NCI-H774 (cell line): ENCODE measurements at places on chromosomes 13 and 19.

- DNase-seq = no peak
Observed at GRCh38 chr13:24764276-24764630, 284 bp downstream of the RNF17 start.

- DNase-seq = no peak
Observed at GRCh38 chr19:21322528-21322927, 6.7 kb downstream of the ZNF708 start.

DNA sequence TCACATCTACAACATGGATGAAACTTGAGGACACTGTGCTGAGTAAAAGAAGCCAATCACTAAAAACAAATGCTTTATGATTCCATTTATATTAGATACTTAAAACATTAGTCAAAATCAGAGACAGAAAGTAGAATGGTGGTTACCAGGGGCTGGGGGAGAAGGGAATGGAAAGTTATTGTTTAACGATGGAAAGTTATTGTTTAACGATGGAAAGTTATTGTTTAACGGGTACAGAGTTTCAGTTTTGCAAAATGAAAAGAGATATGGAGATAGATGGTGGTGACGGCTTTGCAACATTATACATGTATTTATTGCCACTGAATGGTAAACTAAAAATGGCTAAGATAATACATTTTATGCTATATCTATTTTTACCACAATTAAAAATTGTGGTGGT is 160.6 kb downstream of the TUBA3C start:
- DNase-seq = no peak

- DNase-seq = no peak
Observed at GRCh38 chr13:70568571-70568970, 460.3 kb upstream of the KLHL1 start.

DNA sequence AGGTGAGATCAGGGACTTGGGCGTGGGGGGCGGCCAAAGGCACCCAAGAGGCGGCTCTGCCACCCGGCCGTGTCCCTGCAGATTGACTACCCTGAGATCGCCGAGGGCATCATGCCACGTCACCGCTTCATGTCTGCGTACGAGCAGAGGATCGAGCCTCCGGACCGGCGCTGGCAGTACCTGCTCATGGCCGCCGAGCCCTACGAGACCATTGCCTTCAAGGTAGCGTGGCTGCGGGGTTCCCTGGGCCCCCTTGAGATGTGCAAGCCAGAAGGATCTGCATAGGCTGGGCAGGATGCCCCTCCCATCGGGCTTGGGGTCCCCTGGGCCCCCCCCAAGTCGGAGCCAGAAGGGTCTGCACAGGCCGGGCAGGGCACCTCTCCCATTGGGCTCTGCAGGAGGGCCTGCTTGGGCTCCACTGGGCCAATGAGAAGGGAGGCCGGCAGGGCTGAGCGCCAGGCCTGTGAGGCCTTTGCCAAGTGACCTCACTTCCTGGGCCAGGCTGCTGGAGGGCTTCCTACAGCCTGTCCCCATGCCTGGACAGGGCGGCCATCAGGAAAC is 2.2 kb upstream of the AMH start:
- no peak for DNase-seq

GRCh38 chr13:30364133-30364532 is 56.8 kb upstream of the KATNAL1 start:
- DNase-seq = no peak

GRCh38 chr13:80070024-80070703 is 270.8 kb downstream of the SPRY2 start:
- no peak for DNase-seq

GRCh38 chr19:7817801-7818200 is 12.2 kb upstream of the EVI5L start:
- no peak for DNase-seq

GRCh38 chr13:33146843-33147611 is 130.8 kb downstream of the KL start:
- DNase-seq = no peak

- no peak for DNase-seq
Observed at GRCh38 chr19:19406878-19407632, 1.6 kb downstream of the GATAD2A start.

DNA sequence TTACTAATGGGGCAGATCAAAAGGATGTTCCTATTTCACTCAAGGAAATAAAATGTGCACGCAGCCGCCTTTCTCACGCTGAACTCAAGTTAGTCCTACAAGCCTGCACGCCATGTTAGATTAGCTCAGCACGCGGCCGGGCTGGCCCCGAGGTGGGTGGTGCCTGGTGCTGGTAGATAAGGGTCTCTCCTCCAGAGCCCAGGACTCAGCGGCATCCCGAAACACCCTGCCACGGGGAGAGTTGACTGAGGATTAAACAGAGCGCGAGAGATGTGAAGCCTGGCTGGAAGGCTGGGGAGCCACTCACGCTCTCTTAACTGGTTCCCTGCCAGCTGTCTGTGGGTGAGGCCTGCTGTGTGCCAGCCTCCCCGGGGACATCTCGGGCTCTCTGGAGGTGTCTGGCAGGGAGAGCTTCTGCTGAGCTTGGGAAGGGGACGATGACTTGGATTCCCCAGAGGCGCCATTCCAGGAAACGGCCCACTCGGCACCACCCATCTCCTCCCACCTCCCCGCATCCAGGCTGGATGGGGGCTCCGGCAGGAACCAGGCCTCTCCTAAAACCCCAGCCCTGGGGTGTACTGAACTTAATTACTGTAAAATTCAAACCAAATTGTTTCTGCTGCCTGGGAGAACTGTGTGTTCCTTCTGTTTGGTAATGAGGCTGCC is 122.2 kb downstream of the KDM4B start:
- no peak for DNase-seq

GRCh38 chr19:4896372-4896771 is 6.3 kb downstream of the ARRDC5 start:
- DNase-seq = no peak
